ENCODE measurements at places on chromosomes 16 and 17. TPM values are rescaled to one million over a fixed set of nuclear protein-coding genes. Genes with fewer than 3 reads are reported as not detected.

- H3K27me3 ChIP-seq, result no peaks in the 10 kb centered on the region
- peak overlapping the region; percentile 73 for H3K27ac ChIP-seq
- peak overlapping the region; percentile 81 for H3K4me3 ChIP-seq
- peak; percentile 91 for DNase-seq
Measured at GRCh38 chr17:45218895-45219661, 2.6 kb upstream of the FMNL1 start.

DNA sequence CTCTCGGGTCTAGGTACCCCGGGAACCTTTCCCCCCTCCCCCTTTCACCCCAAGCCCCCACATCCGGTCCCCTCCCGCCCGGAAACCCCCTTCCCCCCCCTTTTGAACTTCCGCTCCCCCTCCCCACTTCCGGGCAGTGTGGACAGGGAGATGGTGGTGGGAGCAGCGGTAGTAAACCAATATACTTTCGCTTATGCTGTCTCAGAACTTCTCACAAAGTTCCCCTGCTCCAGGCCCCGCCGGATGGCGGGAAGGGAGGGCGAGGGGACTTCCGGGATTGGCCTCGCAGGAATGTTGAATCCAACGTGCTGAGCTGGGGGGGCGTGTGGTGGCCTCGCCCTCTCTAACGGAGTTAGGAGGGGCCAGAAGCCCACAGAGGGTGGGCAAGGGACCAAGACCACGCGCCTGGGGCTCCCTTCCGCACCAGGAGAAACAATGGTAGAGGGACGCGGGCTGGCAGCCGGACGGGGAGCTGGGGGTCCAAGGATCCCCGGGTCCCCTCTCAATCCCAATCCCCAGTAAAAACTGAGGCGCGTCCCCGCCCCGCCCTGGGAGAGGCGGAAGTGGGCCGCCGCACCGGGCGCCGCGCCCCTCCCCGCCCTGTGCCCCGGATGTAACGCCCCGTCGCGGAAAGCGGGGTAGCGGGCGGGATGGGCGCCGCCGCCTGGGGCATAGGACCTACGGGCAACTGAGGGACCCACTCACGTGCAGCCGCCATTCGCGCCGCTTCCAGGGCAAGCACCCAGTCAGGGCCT is 742 bp downstream of the PFN1 start:
- H3K4me1 ChIP-seq, result peaks cover 52% of the 10 kb centered on the region
- peak overlapping the region; percentile 90 for H3K4me3 ChIP-seq
- peak; percentile 87 for DNase-seq

DNA sequence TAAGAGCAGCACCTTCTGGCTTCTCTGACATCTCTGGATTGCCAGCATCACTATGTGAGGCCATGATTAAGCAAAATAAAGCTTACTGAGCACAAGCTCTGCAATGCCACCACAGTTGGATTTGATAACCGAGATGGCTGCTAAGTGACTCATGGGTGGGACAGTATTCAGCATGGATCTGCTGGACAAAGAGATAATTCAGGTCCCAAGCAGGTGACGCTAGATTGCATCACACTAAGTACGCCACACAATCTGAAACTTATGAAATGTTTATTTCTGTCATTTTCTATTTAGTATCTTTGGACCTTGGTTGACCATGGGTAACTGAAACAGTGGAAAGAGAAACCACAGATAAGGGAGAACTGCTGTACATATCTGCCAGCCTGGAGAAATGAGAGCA is 27.4 kb downstream of the CDRT15 start:
- no peak overlapping the region for H3K4me3 ChIP-seq
- no peaks in the 10 kb centered on the region for H3K27me3 ChIP-seq
- DNase-seq, result no peak
- peaks cover 44% of the 10 kb centered on the region for H3K36me3 ChIP-seq
- H3K4me1 ChIP-seq, result peaks cover 46% of the 10 kb centered on the region

Gene ABCA9
- total RNA-seq, result not detected

Gene CLEC18B
- total RNA-seq, result 0.34 TPM
